Lung microvascular endothelial cell (primary cell): ENCODE measurements at places on chromosomes 2 and 18. TPM values are rescaled to one million over a fixed set of nuclear protein-coding genes. Genes with fewer than 3 reads are reported as not detected.
A peak's percentile ranks its signal among the peaks of the same experiment; 100 is the strongest.

- DNase-seq = no peak
Measured at GRCh38 chr2:111708476-111709180, 175.4 kb downstream of the ANAPC1 start.

GRCh38 chr2:35199298-35199697 lies 1156.3 kb upstream of the CRIM1 start:
- no peak for DNase-seq

GRCh38 chr2:100882645-100883613 lies 63.0 kb downstream of the NPAS2 start:
- DNase-seq = peak; percentile 66

ZNF804A gene
- total RNA-seq = under 0.01 TPM in 1 of 2 replicates, not detected in the other

UGT1A5 gene
- not detected in 2 replicates for total RNA-seq

DNA sequence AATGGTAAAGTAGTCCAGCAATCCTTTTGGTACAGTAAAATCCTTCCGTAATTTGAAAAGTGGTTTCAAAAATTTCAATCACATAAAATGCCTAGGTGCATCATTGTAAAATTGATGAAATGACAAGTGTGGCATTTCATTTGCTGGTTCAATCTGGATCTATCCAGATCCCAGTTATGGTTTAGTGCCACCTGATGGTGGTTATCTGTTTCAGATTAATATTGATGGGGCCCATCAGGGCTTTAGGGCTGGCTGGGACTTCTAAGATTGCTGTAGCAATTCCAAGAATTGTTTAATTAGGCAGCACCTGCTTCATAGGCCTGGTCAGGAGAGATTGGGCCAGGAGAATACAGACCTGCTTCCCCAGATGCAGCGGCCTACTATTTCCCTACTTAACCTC lies 55.5 kb upstream of the PIK3C3 start:
- no peak for DNase-seq

UGT1A10 gene
- not detected in 2 replicates for total RNA-seq

DNA sequence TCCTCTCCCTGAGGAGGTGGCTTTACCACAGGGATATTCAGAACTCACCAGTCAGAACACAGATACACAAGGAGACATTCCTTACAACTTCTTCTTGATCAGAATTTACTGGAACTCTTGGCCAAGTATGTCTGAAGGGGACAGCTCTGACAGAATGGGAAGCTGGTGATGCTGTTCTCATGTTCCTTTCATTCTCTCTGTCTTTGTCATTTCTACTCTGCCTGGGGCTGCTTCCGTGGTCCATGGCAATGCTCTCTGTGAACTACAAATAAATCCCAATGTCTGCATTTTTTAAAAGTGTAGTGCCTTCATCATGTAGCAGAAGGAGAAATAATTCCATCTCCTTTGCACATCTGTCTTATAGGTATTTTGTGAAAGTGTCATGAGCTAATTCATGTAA lies 730.3 kb downstream of the CNTNAP5 start:
- DNase-seq = no peak

HOXD12 gene
- total RNA-seq = not detected in 2 replicates

- DNase-seq = no peak
Measured at GRCh38 chr2:174591740-174592139, 5.9 kb downstream of the WIPF1 start.

MIB1 gene
- 29.6 and 39.3 TPM in 2 replicates for total RNA-seq

YWHAQ gene
- 152 and 217 TPM in 2 replicates for total RNA-seq

GRCh38 chr2:207619764-207620203 lies 5.4 kb downstream of the METTL21A start:
- DNase-seq = peak; percentile 33

PARD3B gene
- 5.2 and 10.9 TPM in 2 replicates for total RNA-seq

- no peak for DNase-seq
Measured at GRCh38 chr2:208031608-208032019, 6.3 kb upstream of the PLEKHM3 start.

DNA sequence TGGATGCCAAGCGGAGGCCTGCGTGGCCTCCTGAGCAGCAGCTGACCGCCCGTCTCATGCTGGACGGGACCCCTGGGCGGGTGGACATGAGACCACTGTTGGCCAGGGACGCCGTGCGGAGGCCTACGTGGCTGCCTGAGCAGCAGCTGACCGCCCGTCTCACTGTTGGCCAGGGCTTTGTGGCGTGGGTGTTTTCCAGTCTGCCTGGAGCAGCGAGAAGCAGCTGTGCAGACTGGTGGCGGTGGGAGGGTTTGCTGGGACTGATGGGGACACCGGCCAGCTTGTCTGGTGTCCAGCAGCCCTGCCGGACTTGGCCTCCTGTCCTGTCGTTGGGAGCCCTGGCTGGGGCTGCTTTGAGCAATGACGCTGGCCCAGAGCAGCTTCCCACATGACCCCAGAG lies 5.8 kb upstream of the D2HGDH start:
- peak; percentile 55 for DNase-seq

GRCh38 chr2:227849906-227850305 lies 21.5 kb upstream of the DAW1 start:
- peak; percentile 38 for DNase-seq

CNGA3 gene
- not detected in 2 replicates for total RNA-seq
